Frontal cortex (tissue), 4 donors: ENCODE measurements at places on chromosomes 2 and 18. TPM values are rescaled to one million over a fixed set of nuclear protein-coding genes. Genes with fewer than 3 reads are reported as not detected.

DNA sequence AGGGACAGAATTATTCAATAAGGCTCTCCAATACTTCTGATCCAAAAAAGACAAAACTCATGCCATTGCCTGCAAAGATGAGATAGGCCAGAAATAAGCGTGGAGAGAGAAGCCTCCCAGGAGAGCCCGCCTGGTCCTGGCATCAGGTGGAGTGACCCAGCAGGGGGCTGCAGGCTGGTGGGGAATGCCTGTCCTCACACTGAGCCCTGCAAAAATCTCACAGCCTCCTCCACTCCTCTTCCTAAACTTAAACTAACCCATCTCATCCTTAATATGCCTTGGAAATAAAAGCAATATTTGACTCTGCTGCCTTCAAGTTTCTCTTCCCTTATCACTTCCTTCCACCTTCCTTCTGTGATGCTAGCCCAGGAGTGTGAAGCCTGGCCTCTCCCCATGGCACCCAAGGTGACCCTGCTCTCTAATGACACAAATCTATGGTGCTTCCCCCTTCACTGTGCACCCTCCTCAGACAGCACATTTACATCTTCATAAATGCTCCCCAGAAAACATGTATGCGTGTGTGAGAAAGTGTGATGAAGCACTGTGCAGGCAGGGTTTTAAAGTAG is 218.4 kb downstream of the ANAPC1 start:
- DNase-seq, result no peak

DYNAP gene
- total RNA-seq, result not detected

GRCh38 chr2:48483506-48483905 is 46.4 kb upstream of the STON1 start:
- DNase-seq, result no peak

DNA sequence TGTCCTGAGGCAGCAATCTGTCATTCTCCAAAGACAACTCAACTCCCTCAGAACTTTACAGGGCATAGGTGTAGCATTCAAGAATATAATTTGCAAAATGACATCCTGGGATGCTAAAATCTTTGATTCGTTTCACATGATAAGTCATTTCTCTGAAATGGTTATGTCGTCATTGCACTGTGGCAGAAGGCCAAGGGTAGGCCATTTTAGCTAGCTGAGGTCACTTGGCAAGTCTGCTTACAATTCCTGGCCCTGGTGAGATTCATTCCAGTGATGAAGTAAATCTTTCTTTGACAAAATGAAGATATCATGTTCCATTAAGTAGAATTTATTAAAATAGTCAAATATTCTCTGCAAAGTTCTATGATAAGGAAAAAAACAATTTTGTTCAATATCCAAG is 1410.3 kb upstream of the LRRTM1 start:
- no peak for DNase-seq

- no peak for DNase-seq
These were observed 54.4 kb downstream of the SLC4A3 start for GRCh38 chr2:219681694-219682300.
